ENCODE measurements at places on chromosomes 4 and X. TPM values are rescaled to one million over a fixed set of nuclear protein-coding genes. Genes with fewer than 3 reads are reported as not detected.

The XAGE1A gene
- total RNA-seq: not detected

The FUNDC1 gene
- total RNA-seq: 9.7 TPM

The ITIH6 gene
- total RNA-seq: not detected

The RASSF6 gene
- total RNA-seq: 0.09 TPM

The ARMCX6 gene
- 18.2 TPM for total RNA-seq

The TMEM156 gene
- total RNA-seq: 0.09 TPM

The YY2 gene
- 3.3 TPM for total RNA-seq

The GPAT3 gene
- 0.27 TPM for total RNA-seq

The XPNPEP2 gene
- total RNA-seq: 1.5 TPM

The SYAP1 gene
- 15.1 TPM for total RNA-seq

The DIPK2B gene
- 5.0 TPM for total RNA-seq

The RNF150 gene
- 32.2 TPM for total RNA-seq

The EBP gene
- total RNA-seq: 19.9 TPM

The QRFPR gene
- 4.2 TPM for total RNA-seq

The SORCS2 gene
- total RNA-seq: 9.3 TPM

The MTM1 gene
- total RNA-seq: 12.2 TPM

The TAF9B gene
- total RNA-seq: 30.0 TPM

Measured in cerebellum (tissue), 4 donors.